ENCODE measurements at places on chromosomes 7 and 10.
A peak's percentile ranks its signal among the peaks of the same experiment; 100 is the strongest.

GRCh38 chr7:70037171-70037933, 439.1 kb downstream of the AUTS2 start:
- no peaks in the 10 kb centered on the region for H3K36me3 ChIP-seq
- DNase-seq, result no peak
- no peak overlapping the region for H3K4me3 ChIP-seq
- no peaks in the 10 kb centered on the region for H3K4me1 ChIP-seq
- no peak overlapping the region for H3K27ac ChIP-seq

DNA sequence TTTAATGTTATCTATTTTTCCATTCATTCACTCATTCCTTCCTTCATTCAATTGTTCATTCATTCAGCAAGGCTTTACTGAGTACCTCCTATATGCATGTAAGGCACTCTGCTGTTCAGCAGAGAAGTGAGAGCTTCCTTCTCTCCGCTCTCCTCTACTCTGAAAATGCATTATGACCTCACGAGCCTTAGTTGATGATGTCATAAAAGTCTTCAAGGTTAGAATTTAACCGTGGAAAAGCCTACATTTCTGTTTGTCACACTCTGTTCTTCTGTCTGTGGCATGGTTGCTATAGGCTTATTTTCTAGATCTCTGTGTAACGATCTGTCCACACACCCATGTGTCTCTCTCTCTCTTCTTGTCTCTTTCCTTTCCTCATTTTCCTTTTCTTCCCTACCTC, 17.1 kb downstream of the ODAD2 start:
- DNase-seq, result no peak
- H3K4me3 ChIP-seq, result no peak overlapping the region
- no peaks in the 10 kb centered on the region for H3K36me3 ChIP-seq

DNA sequence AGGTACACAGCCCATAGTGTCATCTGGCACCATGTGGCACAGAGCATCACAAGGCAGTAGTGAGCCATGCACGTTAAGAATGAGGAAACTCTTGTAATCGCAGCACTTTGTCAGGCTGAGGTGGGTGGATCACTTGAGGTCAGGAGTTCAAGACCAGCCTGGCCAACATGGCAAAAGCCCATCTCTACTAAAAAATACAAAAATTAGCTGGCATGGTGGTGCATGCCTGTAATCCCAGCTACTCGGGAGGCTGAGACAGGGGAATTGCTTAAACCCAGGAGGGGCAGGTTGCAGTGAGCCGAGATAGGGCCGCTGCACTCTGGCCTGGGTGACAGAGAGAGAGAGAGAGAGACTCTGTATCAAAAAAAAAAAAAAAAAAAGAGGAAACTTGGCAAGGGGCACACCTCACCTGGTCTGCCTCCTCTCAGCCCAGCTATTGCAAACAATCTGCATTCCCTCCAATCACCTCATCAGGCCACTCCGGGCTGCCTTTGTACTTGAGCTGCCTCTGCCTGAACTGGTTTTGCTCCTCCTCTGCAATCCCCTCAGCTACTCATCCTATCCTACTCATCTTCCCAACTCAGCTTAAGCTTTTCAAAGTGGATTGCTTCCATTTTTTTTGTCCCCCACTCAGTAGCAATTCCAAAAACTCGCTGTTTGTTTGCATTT, 46.0 kb upstream of the OPTN start:
- H3K36me3 ChIP-seq, result no peaks in the 10 kb centered on the region
- H3K4me1 ChIP-seq, result no peaks in the 10 kb centered on the region
- no peak overlapping the region for H3K27ac ChIP-seq
- H3K27me3 ChIP-seq, result no peaks in the 10 kb centered on the region
- DNase-seq, result no peak

DNA sequence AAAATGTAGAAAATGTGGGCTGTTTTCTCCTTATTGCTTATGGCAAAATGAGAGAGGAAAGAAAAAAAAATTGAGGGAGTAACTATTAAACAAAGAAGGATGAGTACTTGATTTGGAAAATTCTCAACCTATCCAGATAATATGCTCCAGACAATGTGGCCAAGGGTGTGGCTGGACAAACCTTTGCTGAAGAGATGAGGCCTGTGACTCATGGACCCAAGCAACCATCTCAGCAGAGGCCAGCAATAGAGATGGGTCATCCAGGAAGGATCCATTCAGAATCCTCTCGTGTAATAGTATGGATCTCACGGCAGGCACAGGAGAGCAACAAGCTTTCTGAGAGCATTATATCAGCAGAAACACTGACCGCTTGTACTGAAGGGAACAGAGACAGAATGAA, 120.3 kb upstream of the CELF2 start:
- H3K4me3 ChIP-seq, result no peak overlapping the region
- peaks cover 6% of the 10 kb centered on the region for H3K4me1 ChIP-seq
- no peaks in the 10 kb centered on the region for H3K27me3 ChIP-seq

GRCh38 chr7:34780546-34780945, 122.5 kb downstream of the NPSR1 start:
- H3K27me3 ChIP-seq, result no peaks in the 10 kb centered on the region
- H3K4me3 ChIP-seq, result no peak overlapping the region
- no peak for DNase-seq
- H3K27ac ChIP-seq, result no peak overlapping the region
- H3K36me3 ChIP-seq, result no peaks in the 10 kb centered on the region

DNA sequence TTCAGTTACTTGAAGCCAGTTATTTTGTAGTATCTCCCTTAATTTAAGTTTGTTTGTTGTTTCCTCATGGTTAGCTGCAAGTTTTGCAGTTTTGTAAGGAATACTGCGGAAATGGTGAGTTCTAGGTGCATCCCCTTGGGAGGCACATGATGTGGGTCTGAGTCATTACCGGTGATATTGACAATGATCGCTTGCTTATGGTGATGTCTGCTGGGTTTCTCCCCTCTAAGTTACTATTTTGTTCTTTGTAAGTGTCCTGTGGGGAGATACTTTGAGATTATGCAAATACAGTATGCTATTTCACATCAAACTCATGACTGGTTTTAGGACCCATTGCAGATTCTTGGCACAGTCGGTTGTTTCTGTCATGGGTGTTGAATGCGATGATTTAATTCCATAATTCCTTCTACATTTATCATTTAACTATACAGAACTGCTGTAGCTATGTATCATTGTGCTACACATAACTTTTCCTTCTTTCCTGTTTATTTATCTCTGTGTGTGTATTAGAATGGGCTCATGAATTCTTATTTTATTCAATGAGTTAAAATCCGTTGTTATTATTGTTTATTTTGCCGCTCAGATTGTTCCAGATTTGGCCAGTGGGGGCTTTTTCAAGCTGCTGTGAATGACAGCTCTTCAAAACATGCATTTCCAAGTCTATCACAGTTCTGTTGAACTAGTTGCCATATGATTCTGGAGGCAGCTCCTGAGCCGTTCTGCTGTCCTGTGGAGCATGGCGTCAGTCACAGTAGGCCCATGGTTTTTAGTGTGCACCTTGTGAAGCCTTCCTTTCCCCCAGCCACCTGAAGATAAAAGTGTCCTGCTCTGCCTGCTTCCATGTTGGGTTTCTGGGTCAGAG, 18.4 kb downstream of the TSPAN14 start:
- H3K27ac ChIP-seq, result no peak overlapping the region
- no peaks in the 10 kb centered on the region for H3K36me3 ChIP-seq
- no peak overlapping the region for H3K4me3 ChIP-seq
- peaks cover 20% of the 10 kb centered on the region for H3K4me1 ChIP-seq
- no peaks in the 10 kb centered on the region for H3K27me3 ChIP-seq

- H3K27me3 ChIP-seq, result no peaks in the 10 kb centered on the region
- no peaks in the 10 kb centered on the region for H3K36me3 ChIP-seq
- H3K27ac ChIP-seq, result no peak overlapping the region
- DNase-seq, result no peak
- peaks cover 9% of the 10 kb centered on the region for H3K4me1 ChIP-seq
Measured at GRCh38 chr7:64888901-64889685, 14.0 kb upstream of the ZNF273 start.

- H3K4me3 ChIP-seq, result no peak overlapping the region
- H3K27me3 ChIP-seq, result no peaks in the 10 kb centered on the region
- H3K27ac ChIP-seq, result no peak overlapping the region
- H3K4me1 ChIP-seq, result peaks cover 9% of the 10 kb centered on the region
Measured at GRCh38 chr7:81207801-81208200, 288.9 kb upstream of the SEMA3C start.

DNA sequence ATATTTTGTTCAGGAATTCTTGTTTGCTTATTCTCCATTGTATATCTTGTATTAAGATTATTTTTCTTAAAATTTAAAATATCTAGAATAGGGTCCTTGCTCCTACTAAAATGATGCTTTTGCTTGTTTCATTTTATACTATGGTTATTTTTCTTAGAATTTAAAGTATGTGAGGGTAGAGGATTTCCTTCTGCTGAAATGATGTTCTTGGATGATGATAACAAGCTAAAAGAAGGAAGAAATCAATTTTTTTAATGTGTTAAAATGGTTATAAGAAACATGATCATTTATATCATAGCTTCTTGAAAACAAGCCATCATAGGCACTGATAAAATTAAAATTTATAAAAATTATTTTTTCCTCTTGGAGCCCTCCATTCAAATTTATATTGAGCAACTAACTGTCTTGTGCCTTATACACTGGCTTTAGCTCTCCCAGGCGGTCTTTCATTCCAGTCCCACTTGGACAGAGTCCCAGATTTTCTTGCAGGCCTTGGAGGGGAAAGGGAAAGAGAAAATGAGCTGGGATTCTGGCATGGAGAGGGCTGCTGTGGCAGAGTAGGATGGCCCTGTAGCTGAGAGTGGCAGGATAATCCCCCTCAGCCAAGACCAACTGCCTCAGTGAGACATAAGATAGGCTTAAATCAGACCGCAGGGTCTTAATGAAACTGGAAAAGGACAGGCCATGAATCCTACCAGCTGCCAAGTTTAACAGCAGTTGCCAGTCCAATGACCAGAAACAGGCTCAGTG, 60.2 kb downstream of the DNAJB9 start:
- no peak overlapping the region for H3K27ac ChIP-seq
- no peak overlapping the region for H3K4me3 ChIP-seq
- H3K36me3 ChIP-seq, result no peaks in the 10 kb centered on the region
- DNase-seq, result no peak
- H3K27me3 ChIP-seq, result no peaks in the 10 kb centered on the region
- no peaks in the 10 kb centered on the region for H3K4me1 ChIP-seq

- no peak overlapping the region for H3K4me3 ChIP-seq
- H3K27ac ChIP-seq, result no peak overlapping the region
- no peaks in the 10 kb centered on the region for H3K36me3 ChIP-seq
- H3K4me1 ChIP-seq, result no peaks in the 10 kb centered on the region
- no peaks in the 10 kb centered on the region for H3K27me3 ChIP-seq
- no peak for DNase-seq
Measured at GRCh38 chr7:68623030-68623429, 975.2 kb upstream of the AUTS2 start.

GRCh38 chr10:57579926-57580325, 687.8 kb downstream of the IPMK start:
- H3K27me3 ChIP-seq, result no peaks in the 10 kb centered on the region
- H3K27ac ChIP-seq, result no peak overlapping the region
- H3K4me3 ChIP-seq, result no peak overlapping the region
- H3K4me1 ChIP-seq, result no peaks in the 10 kb centered on the region

DNA sequence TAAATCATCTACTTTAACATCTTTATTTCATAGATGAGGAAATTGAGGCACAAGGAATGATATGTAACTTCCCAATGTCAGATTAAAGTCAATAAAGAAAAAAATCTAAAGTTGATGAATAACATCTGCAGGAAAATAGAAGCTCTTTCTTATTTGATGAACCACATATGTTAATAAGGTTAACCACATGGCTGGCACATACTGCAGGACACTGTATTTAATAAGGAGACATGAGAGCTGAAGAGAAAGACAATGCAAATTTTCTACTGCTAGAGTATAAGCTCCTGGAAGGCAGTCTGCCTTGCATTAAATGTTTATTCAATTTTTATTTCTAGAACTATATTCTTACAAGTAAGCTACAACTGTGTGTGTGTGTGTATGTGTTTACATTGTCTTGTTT, 4.4 kb downstream of the RAB11FIP2 start:
- H3K36me3 ChIP-seq, result no peaks in the 10 kb centered on the region
- DNase-seq, result no peak
- no peak overlapping the region for H3K27ac ChIP-seq
- H3K4me3 ChIP-seq, result no peak overlapping the region
- peaks cover 61% of the 10 kb centered on the region for H3K4me1 ChIP-seq

GRCh38 chr7:23120106-23120505, 14.5 kb downstream of the KLHL7 start:
- no peak overlapping the region for H3K27ac ChIP-seq
- H3K27me3 ChIP-seq, result no peaks in the 10 kb centered on the region
- no peaks in the 10 kb centered on the region for H3K36me3 ChIP-seq
- no peak overlapping the region for H3K4me3 ChIP-seq

- no peak overlapping the region for H3K4me3 ChIP-seq
- H3K27me3 ChIP-seq, result no peaks in the 10 kb centered on the region
- H3K27ac ChIP-seq, result no peak overlapping the region
- no peaks in the 10 kb centered on the region for H3K36me3 ChIP-seq
Measured at GRCh38 chr7:10238641-10239040, 735.0 kb upstream of the PHF14 start.

DNA sequence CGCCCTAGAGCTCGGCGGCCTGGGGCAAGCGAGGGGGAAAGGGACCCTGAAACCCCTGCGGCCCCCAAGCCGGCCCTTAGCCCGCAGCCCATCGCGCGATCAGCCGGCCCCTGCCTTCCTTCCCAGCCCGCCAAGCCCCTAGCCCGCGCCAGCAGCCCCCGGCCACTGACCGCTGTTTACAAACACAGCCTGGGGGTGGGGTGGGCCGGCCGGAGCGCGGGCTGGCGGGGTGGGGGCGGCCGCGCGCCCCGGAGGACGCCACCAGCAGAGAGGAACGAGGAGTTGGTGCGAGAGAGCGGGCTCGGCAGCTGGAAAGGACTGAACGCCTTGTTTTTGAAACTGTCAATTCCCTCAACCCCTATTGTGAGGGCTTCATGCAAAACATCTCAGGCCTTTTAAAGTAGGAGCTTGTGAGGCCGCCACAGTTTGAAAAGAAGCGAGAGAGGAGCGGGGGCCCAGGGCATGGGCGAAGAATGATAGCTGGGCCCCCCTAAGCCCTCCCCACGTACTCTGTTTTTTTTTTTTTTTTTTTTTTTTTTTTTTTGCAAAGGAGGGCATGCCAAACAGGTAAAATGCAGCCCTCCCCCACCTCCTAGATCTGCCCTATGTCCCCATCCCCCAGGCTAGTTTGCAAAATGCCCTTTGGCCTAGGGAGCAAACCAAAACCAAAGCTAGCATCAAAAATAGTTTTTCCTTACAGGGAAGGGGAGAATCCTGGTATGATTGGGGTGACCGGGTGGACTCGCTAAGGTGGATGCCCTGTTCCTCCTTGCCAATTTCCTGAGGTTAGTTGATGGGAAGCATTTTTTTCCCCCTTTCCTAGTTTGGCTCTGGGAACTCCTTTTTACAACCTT, 15.0 kb downstream of the SKIDA1 start:
- peak overlapping the region; percentile 71 for H3K4me3 ChIP-seq
- H3K4me1 ChIP-seq, result no peaks in the 10 kb centered on the region
- no peak for DNase-seq

GRCh38 chr10:91566115-91566514, 66.8 kb downstream of the PPP1R3C start:
- H3K4me1 ChIP-seq, result peaks cover 23% of the 10 kb centered on the region
- no peak overlapping the region for H3K27ac ChIP-seq
- no peaks in the 10 kb centered on the region for H3K27me3 ChIP-seq
- no peaks in the 10 kb centered on the region for H3K36me3 ChIP-seq
- DNase-seq, result no peak

All from thoracic aorta (tissue), 2 donors.